ENCODE measurements at places on chromosomes 3 and 15.

DNA sequence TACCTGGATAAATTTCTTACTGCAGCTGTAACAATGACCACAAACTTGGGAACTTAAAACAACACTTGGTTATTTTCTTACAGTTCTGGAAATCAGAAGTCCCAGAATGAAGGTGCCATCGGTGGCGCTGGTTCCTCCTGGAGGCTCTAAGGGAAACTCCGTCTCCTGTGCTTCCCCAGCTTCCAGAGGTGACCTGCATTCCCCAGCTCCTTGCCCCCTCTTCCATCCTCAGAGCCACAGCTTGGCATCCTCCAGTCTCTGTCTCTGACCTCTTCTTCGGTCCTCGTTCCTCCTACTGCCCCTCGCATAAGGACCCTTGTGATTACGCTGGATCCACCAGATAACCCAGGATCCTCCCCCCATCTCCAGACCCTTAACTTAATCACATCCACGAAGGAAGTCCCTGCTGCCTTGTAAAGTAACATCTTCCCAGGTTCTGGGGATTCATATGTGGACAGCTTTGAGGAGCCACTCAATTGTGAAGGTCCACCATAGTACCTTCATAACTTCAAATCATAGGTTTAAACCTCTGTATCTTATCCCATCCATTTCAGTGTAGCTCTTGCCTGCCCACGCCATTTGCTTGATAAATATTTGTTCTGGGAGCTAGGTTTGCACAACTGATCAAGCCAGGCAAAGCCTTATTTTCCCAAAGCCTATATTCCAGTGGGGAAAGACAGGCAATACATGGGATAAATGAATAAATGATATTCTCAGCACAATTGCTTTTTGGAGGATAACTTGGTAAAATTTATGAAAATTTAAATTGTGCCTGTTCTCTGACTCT lies 34.8 kb downstream of the KLF15 start:
- DNase-seq = no peak

DNA sequence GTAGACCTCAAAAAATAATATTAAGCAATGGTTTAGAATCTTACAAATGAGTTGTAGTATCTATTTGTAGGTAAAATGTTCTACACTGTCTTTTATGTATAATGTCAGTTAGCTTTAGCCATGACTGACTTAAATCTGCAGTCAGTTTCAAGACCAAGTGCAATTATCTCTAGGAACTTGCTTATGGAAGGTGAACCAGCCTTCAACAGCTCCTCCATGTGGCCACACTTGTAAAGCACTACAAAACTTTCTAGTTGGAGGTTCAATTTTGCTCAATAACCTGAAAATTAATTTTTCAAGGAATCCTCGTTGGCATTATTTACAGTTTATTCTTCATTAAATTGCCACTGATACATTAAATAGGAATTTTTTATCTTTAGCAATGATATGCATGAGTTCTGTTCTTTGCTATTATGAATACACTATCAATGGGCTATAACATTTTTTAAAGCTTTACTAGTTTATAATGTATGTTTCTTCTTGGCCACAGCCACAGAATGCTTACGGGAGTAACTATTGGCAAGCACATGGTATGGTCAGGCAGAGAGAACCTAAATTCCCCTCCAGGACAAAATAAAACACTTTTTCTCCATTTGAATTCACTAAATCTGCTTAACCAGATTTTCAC lies 315.3 kb upstream of the UBE2E2 start:
- DNase-seq = no peak

DNA sequence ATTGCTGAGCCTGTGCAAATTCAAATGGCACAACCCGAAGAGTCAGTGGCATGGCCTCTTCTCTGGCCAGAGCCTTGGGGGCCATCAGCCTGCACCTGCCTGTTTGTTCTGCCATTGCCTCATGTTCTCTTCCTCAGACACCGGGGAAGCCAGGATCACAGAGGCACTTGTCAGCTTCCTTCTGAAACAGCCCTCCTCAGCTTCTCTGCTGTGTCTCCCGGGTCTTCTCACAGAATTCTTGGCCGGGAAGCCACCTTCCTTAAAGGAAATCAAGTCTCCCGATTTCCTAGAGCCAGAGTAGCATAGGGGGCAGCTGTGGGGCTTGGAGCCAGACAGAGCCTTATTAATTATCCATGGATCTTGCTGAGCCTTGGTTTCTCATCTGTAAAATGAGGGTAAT lies 47.4 kb upstream of the CGNL1 start:
- DNase-seq = no peak

- no peak for DNase-seq
Measured at GRCh38 chr15:36256404-36256807, 323.0 kb upstream of the CDIN1 start.

DNA sequence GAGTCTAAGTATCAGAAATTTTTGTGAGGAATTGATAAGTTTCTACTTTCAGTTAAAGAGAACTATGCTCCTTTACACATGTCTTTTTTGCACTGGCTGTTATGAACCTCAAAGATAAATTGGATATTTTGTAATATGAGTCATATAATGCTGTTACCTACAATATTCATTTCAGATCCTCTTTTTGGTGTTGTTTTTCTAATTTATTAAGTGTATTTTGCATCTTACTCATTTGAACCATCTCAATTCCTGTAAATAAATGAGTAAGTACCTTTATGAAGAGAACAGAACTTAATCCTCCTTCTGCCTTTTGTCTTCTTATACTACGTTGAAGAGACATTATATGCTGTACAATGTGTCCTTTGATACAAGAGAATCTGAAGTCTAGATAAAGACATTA lies 74.4 kb downstream of the ZIC1 start:
- DNase-seq = no peak

DNA sequence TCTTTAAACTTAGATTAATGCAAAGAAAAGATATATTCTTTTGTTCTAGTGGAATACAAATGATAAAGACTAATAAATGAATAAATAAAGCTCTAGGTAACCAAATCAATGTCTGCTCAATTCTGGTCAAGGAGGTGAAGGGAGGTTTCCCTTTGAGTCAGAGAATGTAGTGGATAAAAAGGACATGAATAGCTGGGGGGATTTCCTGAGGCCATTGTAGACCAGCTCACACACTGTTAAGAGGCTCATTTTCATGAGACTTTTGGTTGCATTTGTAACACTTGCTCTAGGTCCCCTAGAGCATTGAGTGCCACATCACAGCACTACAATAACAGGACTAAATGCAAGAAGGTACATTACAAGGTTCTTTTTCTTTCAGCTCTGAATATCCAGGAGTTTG lies 170.7 kb downstream of the TIGIT start:
- no peak for DNase-seq

DNA sequence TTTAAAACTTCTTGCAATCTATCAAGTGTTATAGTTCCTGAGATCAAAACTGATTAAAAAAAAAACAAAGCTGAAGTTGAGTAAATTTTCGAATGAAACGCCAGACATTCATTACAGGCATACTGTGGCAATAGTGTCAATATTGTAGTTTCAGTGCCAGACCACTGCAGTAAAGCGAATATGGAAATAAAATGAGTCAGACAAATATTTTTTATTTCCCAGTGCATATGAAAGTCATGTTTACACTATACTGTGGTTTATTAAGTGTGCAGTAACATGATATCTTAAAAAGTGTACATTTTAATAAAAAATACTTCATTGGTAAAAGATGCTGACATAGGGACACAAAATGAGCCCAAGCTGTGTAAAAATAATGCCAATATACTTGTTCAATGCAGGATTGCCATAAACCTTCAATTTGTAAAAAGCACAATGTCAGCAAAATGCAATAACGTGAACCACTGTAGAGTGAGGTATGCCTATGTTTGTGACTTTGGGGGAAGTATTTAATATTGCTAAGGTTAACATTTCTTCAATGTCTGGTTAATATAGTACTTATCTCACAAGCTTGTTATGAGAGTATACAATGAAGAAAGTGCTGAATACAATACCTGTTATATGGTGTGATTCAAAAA lies 1473.9 kb upstream of the GBE1 start:
- DNase-seq = no peak

DNA sequence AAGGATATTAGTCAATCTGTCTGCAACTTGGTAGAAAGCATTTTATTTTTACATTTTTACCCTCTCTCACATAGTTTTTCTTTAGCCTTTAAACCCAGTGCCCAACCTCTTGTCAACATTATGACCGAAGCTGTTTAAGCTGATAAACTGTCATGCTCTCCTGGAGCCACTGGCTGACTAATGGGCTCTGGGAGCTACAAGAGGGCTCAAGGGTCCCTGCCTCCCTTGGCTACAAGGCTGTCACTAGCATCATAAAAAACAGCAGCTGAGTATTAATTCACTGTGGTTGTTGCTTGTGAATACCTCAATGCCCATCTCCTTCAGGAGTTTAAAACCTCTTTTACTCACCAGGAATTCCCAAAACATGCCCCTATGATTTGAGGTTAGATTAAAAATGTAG lies 237.9 kb downstream of the ZMAT3 start:
- DNase-seq = no peak

GRCh38 chr15:70036585-70037291 lies 61.0 kb downstream of the TLE3 start:
- no peak for DNase-seq

DNA sequence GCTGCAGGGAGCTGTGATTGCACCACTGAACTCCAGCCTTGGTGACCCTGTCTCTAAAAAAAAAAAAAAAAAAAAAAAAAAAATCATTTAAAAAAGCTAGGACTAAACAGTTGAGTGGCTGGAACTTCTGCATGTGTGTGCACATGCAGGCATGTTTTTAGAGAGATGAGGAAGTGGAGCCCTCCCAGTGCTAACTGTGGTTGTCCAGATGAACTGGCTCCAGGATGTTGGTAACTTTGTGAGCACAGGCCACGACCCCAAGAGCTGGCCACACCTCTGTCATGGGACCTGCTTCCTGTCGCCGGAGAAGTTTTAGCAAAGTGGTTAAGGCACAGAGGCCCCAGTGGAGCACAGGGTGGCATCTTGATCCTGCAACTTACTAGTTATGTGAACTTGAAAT lies 27.0 kb downstream of the CHCHD6 start:
- no peak for DNase-seq

GRCh38 chr3:152364237-152364636 lies 95.5 kb downstream of the MBNL1 start:
- no peak for DNase-seq

GRCh38 chr3:152893647-152894046 lies 58.7 kb downstream of the P2RY1 start:
- DNase-seq = no peak

- DNase-seq = no peak
Measured at GRCh38 chr15:36392676-36393266, 186.7 kb upstream of the CDIN1 start.

DNA sequence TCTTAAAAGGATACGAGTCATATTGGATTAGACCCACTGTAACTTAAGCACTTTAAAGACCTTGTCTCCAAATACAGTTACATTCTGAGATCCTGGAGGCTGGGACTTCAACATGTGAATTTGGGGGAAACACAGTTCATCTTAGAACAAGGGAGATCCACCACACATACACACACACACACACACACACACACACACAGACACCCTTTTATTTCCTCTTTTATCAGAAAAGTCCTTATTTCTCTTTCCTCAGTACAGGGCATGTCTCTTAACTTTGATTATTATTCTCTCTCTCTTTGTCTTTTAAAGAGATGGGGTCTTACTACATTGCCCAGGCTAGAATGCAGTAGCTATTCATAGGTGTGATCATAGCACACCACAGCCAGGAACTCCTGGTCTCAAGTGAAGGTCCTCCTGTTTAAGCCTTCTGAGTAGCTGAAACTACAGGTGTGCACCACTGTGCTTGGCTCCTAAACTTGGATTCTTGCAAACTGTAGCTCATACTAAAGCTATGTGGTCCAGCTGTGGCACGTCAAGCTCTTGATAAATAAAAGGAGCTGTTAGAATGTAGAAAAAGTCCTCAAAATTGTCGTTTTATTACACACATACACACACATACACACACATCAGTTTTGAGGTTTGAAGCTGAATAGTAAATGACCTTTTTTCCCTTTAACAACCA lies 7.4 kb downstream of the GOLM2 start:
- no peak for DNase-seq

DNA sequence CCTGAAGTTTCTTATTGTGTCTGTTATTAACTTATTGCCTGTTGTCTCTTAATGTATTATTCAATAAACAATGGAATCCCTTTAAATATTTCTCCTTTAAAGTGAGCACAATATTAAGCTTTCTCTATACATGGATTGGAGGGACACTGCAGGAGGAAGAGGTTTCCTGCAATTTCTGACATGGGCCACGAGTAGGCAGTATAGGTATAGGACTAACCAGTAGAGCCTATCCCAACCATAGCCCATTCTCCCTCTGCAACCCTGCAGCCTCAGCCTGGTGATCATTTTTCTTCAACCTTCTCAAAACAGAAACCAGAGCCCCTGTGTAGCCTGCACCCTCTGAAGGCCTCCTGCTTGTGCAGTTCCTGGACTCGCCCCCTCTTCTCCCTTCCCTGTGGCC lies 124.8 kb downstream of the NEK10 start:
- no peak for DNase-seq

GRCh38 chr3:173708191-173708590 lies 310.6 kb downstream of the NLGN1 start:
- DNase-seq = no peak

DNA sequence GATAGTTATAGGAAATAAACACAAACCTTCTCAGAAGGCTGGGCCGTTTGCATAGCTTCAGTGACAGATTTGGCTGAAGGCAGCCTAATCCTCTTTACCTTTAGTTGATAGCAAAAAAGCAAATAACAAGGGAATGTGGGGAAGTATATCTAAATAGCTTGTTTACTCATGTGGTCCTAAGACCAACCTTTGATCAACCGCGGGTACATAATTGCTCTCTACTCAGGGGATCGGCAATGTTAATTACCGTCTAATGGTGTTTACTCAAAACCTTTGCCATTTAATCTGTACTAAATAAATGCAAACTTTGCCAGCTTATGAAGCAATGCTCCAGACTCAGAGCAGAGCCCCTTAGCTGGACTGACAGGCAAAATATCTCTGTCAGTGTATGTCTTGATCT lies 51.6 kb downstream of the EIF3J start:
- DNase-seq = no peak

GRCh38 chr3:12964711-12965612 lies 108.3 kb downstream of the IQSEC1 start:
- DNase-seq = no peak

- DNase-seq = no peak
Measured at GRCh38 chr15:77838061-77838460, 205.3 kb upstream of the LINGO1 start.

- no peak for DNase-seq
Measured at GRCh38 chr15:42141795-42142667, 14.4 kb downstream of the PLA2G4F start.

GRCh38 chr15:67009576-67010569 lies 55.5 kb upstream of the SMAD3 start:
- DNase-seq = no peak

DNA sequence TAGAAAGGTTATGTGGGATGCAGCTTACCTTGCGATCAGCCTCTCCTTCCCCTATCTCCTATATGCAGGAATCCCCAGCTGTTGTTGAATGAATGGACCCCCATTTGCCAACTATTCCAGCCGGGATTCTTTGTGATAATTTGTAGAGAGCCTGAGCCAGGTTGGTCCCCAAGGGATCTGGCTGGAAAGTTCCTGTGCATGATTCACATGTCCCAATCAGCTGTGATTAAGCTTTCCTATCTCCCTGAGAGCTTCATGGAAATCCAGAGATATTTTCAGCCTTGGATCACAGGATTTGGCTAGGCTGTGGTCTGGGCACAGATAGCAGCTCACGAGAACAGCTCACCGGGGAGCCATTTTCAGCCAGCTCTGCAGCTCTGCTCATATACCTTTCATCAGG lies 76.7 kb downstream of the ARNT2 start:
- peak; percentile 99 for DNase-seq

- no peak for DNase-seq
Measured at GRCh38 chr3:159925248-159925647, 63.4 kb upstream of the IL12A start.

- no peak for DNase-seq
Measured at GRCh38 chr15:90287946-90288345, 22.5 kb downstream of the NGRN start.

Measured in fibroblast of skin of left quadriceps (primary cell).